Activated naive CD8-positive, alpha-beta T cell treated with anti-CD3 and anti-CD28 coated beads, Interleukin-2, amount 10 ng/mL, durations not matched to agents 7 days and 5 days (primary cell): ENCODE measurements at places on chromosomes 5 and 9. TPM values are rescaled to one million over a fixed set of nuclear protein-coding genes. Genes with fewer than 3 reads are reported as not detected.
A peak's percentile ranks its signal among the peaks of the same experiment; 100 is the strongest.

DNA sequence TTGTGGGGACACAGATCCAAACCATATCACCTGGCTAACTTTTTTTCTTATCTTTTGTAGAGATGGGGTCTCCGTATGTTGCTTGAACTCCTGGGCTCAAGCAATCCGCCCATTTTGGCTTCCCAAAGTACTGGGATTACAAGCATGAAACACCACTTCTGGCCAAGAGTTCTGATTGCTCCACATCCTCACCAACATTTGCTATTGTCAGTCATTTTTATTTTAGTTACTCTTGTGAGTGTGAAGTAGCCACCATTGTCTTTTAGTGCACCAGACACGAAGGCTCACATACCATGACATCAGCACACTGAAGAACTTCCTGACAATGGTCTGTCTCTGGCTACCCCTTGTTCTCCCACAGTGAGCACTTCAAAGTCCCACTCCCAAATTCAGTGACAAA lies 17.3 kb downstream of the PLAC8L1 start:
- no peaks in the 10 kb centered on the region for H3K27me3 ChIP-seq
- DNase-seq = no peak
- H3K4me3 ChIP-seq = no peak overlapping the region
- H3K4me1 ChIP-seq = no peaks in the 10 kb centered on the region

GRCh38 chr5:106675687-106676086 lies 995.0 kb downstream of the EFNA5 start:
- no peaks in the 10 kb centered on the region for H3K4me1 ChIP-seq
- no peak for DNase-seq
- no peak overlapping the region for H3K27ac ChIP-seq
- H3K27me3 ChIP-seq = no peaks in the 10 kb centered on the region
- no peak overlapping the region for H3K4me3 ChIP-seq

- H3K27me3 ChIP-seq = peaks cover 24% of the 10 kb centered on the region
- no peak overlapping the region for H3K4me3 ChIP-seq
- no peaks in the 10 kb centered on the region for H3K36me3 ChIP-seq
- no peak overlapping the region for H3K27ac ChIP-seq
- DNase-seq = no peak
These were observed 6.4 kb downstream of the ZNF608 start for GRCh38 chr5:124740071-124740470.

The GRIN3A gene
- total RNA-seq = not detected

The IFNK gene
- total RNA-seq = not detected

GRCh38 chr5:14173377-14174229 lies 30.5 kb downstream of the TRIO start:
- H3K4me3 ChIP-seq = no peak overlapping the region
- H3K4me1 ChIP-seq = peaks cover 2% of the 10 kb centered on the region
- H3K27ac ChIP-seq = no peak overlapping the region
- no peak for DNase-seq
- peaks cover 2% of the 10 kb centered on the region for H3K36me3 ChIP-seq

DNA sequence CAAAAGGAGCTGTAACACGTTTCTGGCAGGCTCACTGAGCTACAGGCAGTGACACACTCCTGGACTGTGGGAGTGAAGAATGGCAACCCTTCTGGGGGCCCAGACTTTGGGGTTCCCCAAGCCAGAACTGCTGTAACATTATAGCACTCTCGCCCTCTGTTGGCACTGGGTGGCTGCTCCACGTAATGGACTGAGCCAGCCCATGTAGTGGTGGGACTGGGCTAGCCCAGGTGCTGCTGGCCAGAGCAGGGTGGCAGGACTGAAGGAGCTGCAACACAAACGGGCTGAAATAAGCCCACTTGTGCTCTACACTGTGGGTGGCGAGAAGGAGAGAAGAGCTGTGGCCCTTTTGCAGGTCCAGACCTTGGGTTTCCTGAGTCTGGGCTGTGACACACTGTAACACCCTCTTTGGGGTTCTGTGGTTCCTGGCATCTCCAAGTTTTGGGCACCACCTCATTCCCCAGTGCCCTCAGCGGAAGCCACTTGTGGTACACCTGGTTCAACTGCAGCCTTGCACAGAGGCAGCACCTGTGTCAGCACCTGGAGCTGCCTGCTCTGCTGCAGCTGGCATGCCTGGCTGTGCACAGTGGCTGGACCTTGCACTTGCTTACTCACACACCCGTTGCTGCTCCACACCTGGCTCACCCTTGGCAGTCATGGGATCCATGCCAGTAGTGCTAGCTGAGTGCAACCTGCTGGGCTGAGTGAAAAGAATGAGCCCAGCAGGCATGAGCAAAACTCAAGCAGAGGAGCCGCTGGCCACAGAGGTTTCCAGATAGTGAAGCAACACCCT lies 95.0 kb upstream of the PRR16 start:
- no peak overlapping the region for H3K27ac ChIP-seq
- no peaks in the 10 kb centered on the region for H3K36me3 ChIP-seq
- no peak for DNase-seq

- H3K27me3 ChIP-seq = no peaks in the 10 kb centered on the region
- peaks cover 2% of the 10 kb centered on the region for H3K36me3 ChIP-seq
- no peak for DNase-seq
- H3K4me3 ChIP-seq = no peak overlapping the region
These were observed 90.4 kb upstream of the ANKRD55 start for GRCh38 chr5:56323505-56323904.

DNA sequence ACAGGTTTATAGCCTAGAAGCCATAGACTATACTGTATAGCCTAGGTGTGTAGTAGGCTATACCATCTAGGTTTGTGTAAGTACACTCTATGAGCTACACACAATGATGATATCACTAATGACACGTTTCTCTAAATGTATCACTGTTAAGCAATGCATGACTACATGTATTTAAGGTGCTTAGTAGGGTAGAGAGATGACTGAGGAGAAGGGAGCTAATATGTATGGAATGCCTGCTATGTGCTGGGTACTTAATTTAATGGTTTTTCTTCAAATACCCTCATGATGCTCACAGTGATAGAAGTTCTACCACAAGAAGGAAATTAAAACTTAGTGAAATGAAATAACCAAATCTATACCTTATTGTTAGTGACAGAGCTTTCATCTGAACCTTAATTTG lies 1785.5 kb downstream of the EFNA5 start:
- H3K4me3 ChIP-seq = no peak overlapping the region
- H3K4me1 ChIP-seq = no peaks in the 10 kb centered on the region
- no peaks in the 10 kb centered on the region for H3K27me3 ChIP-seq
- no peaks in the 10 kb centered on the region for H3K36me3 ChIP-seq
- DNase-seq = no peak

GRCh38 chr5:170523830-170524229 lies 20.0 kb downstream of the KCNIP1 start:
- H3K36me3 ChIP-seq = no peaks in the 10 kb centered on the region

GRCh38 chr5:18850216-18850615 lies 1137.8 kb downstream of the CDH18 start:
- H3K36me3 ChIP-seq = no peaks in the 10 kb centered on the region
- DNase-seq = no peak
- no peaks in the 10 kb centered on the region for H3K4me1 ChIP-seq
- no peak overlapping the region for H3K4me3 ChIP-seq

DNA sequence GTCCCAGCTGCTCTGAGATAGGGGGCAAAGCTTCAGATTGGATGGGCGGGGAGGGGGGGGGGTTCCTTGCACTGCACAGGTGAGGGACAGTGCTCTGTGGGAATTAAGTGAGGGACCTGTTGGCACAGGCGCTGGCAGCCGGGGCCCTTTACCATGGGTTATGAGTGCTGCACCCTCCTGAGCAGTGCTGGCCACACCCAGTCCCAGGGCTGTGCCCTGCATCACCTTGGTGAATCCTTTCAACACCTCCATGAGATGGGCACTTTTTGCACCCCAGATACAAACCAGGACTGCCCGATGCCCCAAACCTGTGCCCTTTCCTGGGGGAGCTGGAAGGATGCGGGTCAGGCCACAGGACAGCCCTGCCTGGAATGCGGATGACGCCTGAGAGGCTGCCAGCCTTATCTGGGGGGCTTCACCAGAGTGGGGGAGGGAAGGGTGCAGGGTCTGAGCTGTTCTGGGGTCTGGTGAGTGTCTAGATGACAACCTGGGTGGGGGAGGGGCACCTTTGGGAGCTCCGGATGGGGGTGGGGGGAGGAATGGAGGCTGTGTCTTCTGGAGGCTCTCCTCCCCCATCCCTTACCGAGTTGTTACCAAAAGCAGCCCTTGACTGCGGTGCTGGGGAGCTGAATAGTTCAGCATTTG lies 5.2 kb downstream of the CRB2 start:
- H3K4me1 ChIP-seq = peaks cover 17% of the 10 kb centered on the region
- no peaks in the 10 kb centered on the region for H3K36me3 ChIP-seq
- H3K27ac ChIP-seq = no peak overlapping the region
- DNase-seq = no peak
- no peak overlapping the region for H3K4me3 ChIP-seq

DNA sequence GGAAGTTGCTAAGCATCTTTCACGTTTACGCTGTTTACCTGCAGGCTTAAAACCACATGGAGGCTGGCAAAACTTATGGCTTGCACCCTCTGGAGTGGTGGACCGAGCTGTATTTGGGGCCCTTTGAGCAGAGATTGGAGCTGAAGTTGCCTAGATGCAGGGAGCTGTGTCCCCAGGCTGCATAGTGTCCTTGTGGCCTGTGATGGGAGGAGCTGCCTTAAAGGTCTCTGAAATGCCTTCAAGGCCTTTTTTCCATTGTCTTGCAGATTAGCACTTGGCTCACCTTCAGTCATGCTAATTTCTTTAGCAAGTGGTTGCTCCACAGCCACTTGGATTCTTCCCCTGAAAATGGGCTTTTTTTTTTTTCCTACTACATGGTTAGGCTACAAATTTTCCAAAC lies 81.5 kb upstream of the CHD1 start:
- no peak overlapping the region for H3K27ac ChIP-seq
- H3K36me3 ChIP-seq = peaks cover 2% of the 10 kb centered on the region
- no peaks in the 10 kb centered on the region for H3K27me3 ChIP-seq
- H3K4me1 ChIP-seq = no peaks in the 10 kb centered on the region
- H3K4me3 ChIP-seq = no peak overlapping the region

- H3K4me3 ChIP-seq = no peak within 1 kb of the TSS
- H3K4me1 ChIP-seq = peaks cover 2% of the 10 kb centered on the region
- peaks cover 28% of the 10 kb centered on the region for H3K27me3 ChIP-seq
- H3K36me3 ChIP-seq = peaks cover 1% of the 10 kb centered on the region
- DNase-seq = no peak
These were observed at the start of gene PCDHAC2 for GRCh38 chr5:140966293-140967225. TSS of gene PCDHAC2 (plus strand) at chr5:140966476. CDS start at chr5:140966767, 291 bp downstream.

GRCh38 chr9:121326130-121326838 lies 43.8 kb downstream of the STOM start:
- no peak overlapping the region for H3K4me3 ChIP-seq
- peaks cover 9% of the 10 kb centered on the region for H3K36me3 ChIP-seq
- peaks cover 19% of the 10 kb centered on the region for H3K4me1 ChIP-seq
- no peak overlapping the region for H3K27ac ChIP-seq
- H3K27me3 ChIP-seq = no peaks in the 10 kb centered on the region
- no peak for DNase-seq

The LCN9 gene
- total RNA-seq = not detected

GRCh38 chr5:174755106-174755505 lies 30.7 kb downstream of the MSX2 start:
- H3K36me3 ChIP-seq = no peaks in the 10 kb centered on the region
- peaks cover 32% of the 10 kb centered on the region for H3K27me3 ChIP-seq

DNA sequence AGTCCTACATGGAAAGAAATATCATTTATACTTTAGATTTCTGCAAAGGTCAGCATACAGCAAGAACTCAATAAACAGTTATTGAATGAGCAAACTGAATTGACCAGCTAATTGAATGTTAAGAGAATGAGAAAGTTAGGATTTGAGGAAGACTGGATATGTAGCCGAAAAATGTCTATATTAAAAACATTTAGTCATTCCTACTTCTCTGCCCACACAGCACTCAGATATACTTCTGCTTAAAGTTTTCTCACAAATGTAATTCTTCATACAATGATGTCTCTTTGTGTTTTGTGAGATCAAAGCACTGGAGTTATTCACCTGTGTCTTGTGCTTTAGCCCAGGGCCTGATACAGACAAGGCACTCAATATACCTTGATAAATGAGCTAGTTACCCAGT lies 188.6 kb downstream of the PARP8 start:
- peaks cover 14% of the 10 kb centered on the region for H3K27me3 ChIP-seq
- H3K4me3 ChIP-seq = no peak overlapping the region
- H3K27ac ChIP-seq = no peak overlapping the region
- no peak for DNase-seq
- peaks cover 12% of the 10 kb centered on the region for H3K4me1 ChIP-seq

DNA sequence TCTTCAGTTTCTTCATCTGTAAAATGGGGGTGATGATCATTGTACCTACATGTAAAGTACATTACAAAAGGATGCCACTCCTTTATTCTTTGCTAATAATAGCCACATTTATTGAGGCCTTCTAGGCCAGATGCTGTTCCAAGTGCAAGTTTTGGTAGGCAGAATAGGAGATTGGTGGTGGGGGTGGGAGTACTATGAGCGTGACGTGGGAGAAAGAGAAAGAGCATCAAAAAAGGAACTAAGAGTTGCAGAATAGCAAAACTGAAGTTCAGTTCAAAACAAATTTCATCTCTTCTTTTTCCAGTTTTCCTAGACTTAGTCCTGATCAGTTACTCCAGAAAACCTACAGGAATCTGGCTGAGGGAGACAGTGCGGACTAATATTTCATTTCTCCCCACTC lies 174.1 kb downstream of the SNX18 start:
- H3K36me3 ChIP-seq = peaks cover 7% of the 10 kb centered on the region
- H3K27ac ChIP-seq = no peak overlapping the region
- H3K4me1 ChIP-seq = no peaks in the 10 kb centered on the region
- H3K4me3 ChIP-seq = no peak overlapping the region
- DNase-seq = no peak
- H3K27me3 ChIP-seq = peaks cover 3% of the 10 kb centered on the region

DNA sequence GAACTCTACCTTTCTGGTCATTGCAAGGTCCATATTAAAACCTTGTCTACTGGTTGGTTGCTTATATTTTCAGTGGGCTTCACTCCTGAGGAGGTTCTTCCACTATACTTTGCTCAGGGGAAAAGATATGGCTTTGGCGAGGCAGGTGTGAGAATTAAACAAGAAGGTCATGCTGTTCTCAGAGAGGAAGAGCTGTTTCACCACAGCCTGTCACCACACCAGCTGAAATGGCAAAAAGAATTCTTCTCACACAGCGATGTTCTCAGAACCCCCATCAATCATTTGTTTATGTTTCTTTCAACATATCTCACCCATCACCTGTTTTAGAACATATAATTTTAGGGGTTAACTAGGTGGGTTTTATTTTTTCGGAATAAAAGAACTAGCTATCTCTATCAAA lies 38.6 kb downstream of the CAPSL start:
- DNase-seq = no peak
- peak overlapping the region; percentile 49 for H3K4me3 ChIP-seq
- peaks cover 61% of the 10 kb centered on the region for H3K4me1 ChIP-seq
- no peaks in the 10 kb centered on the region for H3K27me3 ChIP-seq
- H3K36me3 ChIP-seq = peaks cover 8% of the 10 kb centered on the region
- peak overlapping the region; percentile 37 for H3K27ac ChIP-seq

GRCh38 chr5:44267909-44268308 lies 121.3 kb downstream of the FGF10 start:
- no peak overlapping the region for H3K4me3 ChIP-seq
- no peaks in the 10 kb centered on the region for H3K36me3 ChIP-seq
- H3K4me1 ChIP-seq = no peaks in the 10 kb centered on the region
- H3K27me3 ChIP-seq = no peaks in the 10 kb centered on the region
